ENCODE measurements at places on chromosomes 4 and X.

DNA sequence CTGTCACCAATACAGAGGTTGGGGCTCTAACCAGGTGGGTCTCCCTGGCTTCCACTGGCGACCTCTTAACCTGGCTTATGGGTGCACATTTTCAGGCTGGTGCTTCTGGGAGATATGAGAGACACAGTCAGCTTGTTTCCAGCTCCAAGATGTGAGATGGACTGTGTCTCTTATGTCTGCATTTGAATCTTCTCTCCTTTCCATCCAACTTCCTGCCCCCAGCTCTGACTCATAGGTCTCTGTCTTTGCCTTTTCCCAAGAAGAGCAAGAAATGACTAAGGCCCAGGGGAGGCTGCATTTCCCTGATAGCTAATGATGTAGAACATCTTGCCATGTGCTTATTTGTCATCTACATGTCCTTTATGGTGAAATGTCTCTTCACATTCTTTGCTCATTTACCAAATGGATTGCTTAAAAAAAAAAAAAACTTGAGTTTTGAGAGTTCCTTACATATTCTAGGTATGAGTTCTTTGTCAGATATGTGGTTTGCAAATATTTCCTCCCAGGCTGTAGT lies 3.2 kb upstream of the UXT start:
- peak; percentile 80 for DNase-seq

DNA sequence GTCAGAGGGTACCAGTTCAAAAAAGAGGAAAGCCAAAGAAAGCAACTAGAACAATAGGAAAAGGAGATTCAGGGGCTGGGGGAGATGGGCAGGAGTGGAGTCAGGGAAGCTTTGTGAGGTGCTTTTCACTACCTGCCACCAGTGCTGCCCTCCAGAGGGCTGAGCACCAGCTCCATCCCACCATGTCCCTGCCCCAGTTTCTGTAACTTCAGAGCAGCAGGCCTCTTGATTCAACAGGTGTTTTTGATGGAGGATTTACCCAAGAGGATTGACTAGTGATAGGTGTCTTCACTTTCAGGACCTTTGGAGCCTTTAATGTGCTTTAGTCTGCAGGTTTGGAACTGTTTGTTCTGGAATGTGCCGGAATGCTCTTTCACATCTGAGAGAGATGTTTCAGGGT lies 12.1 kb downstream of the KIT start:
- no peak for DNase-seq

DNA sequence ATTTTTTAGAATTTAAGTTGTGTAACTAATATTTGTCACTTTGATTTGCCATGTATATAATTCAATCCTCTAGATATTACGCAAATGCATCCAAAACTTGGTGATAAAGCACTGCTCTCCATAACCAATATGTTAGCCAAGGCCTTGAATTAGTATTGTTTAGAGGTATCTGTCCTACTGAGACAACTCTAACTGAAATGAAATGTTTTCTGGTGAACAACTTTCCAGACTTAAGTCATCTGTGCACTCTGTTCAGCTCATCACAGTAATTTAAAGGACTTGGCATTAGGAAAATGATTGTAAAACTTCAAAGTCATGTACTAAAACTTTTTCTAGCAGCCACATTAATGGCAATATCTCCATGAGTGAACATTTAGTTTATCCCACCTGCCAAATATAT lies 73.1 kb downstream of the HPGD start:
- no peak for DNase-seq

DNA sequence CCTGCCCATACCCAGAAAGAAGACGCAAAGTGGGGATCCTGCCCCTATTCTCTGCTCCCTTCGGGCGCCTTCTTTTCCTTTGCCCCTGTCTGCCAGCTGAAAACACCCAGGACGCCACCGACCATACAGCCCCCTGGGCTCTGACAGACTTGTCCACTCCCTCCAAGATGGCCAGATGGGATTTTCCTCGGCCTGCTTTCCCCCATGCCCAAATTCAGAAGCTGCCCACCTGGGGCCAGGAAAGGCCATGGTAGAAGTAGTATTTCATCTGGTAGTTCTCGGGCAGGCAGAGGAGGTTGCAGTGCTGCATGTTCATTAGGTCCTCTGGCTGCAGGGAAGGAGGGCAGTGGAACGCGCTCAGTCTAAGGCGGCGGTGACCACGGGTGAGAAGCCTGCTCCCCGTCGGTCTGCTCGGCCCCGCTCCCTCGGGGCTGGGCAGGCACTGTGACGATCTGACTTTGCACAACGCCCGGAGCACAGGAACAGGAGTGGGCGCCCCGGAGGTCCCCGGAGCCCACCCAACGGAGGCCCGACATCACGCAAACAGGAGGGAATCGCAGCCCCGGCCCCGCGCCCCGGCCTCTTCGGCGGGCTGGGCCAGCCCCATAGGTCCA lies 582 bp downstream of the NAA10 start:
- DNase-seq: no peak

DNA sequence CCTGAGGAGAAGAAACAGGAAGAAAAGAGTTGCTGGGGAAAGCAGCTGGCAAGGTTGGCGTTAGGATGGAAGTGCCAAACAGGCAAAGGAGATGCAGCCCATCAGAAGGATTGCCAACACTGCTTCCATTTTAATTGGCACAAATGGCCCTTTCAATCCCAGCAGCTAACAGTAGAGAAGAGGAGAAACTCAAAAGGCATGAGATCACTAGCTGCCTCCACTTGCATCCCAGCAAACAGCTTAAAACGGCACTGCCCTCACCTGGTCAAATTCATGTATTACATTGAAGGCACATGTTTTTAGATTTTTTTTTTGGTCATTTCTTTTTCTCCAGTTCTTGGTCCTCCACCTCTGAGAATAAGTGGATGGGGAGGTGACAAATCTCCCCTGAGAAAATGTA lies 14.9 kb upstream of the LOC101059915 start:
- no peak for DNase-seq

DNA sequence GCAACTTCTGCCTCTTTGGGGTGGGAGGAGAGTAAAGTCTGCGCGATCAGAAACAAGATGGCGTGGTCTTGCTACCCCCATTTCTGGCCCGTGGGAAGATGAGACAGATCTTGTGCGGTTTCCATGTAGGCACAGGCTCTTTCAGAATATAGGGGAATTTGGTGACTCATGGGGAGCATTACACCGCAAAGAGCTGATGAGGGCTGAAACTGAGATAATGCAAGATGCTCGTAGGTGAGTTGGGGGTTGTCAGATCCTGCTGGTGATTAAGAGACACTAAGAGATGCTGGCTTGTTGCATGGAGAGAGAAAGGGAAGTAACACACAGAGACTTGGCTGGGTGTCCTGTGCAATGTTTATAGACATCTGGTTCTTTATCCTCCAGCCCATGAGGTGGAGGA lies 1.5 kb downstream of the EVC start:
- peak; percentile 39 for DNase-seq

DNA sequence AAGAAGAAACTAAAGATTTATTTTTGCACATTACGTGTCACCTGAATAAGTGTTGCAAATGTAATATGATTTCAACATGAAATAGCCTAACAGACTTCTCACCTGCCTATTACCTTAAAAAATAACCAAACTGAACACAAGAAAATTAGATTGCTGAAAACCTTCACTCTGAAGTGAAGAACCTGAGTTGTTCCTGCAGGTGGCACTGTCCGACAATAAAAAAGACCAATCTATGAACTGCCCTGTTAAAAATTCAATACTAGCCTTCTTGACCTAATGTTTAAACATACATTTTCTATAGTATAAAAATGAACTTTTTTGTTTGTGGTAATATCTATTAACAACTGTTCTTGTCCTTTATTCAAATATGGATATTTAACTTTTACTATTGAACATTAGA lies 69.2 kb upstream of the PNPLA4 start:
- DNase-seq: no peak

DNA sequence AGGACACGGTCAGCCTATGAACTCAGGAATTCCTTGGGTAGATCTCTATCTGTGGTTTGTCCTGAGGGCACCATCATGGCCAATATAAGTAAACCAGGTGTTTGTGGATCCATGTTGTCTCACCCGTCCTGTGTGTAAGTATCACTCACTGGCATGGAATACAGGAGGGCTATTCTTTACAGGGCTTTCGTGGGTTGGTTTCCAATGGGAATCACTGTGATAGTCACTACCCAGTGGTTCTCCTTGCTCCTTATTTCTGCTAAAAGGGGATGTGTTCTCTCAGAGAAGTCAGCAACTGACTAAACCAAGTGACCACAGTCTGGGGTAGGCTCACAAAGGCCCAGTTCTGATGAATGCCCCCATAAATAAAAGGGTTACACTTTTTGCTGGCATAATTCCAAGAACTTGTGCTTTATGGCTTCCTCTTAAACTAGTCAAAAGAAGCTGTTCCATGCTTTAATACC lies 236.7 kb upstream of the JADE1 start:
- DNase-seq: no peak

GRCh38 chrX:23756165-23756564 lies 13.1 kb upstream of the ACOT9 start:
- DNase-seq: no peak

DNA sequence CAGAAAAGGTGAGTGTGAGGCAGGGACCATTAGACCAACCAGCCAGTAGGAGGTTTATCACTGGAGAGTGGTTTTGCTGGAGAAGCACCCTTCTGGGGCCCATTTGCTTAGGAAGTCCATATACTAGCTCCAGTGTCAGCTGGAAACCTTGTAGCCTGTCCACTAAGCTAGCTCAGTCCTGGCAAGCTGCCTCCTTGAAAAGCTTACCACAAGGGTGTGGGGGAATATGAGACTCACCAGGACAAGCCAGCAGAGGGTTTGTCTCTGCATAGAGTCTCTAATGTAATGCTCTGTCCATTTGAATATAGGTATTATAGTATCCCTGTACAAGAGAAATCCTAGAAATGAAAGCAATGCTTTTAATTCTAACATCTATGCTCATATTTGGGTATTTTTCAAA lies 86.3 kb downstream of the FBXL5 start:
- DNase-seq: no peak

DNA sequence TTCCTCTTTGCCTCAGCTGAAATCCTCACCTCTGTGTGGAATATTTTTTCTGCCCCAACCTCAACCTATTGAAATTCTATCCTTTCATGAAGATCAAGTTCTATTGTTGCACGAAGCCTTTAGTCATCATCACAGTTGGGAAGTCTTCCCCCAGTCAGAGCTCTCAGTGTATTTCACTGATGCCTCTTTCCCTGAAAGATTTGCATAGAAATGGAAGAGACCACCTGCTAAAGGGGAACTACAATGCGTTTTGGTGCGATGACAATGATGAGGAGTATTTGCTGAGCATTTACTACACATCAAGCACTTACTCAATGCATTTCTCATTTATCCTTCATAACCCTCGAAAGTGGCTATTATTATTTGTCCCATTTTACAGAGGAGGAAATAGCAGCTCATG lies 151.2 kb upstream of the KLF3 start:
- DNase-seq: no peak

DNA sequence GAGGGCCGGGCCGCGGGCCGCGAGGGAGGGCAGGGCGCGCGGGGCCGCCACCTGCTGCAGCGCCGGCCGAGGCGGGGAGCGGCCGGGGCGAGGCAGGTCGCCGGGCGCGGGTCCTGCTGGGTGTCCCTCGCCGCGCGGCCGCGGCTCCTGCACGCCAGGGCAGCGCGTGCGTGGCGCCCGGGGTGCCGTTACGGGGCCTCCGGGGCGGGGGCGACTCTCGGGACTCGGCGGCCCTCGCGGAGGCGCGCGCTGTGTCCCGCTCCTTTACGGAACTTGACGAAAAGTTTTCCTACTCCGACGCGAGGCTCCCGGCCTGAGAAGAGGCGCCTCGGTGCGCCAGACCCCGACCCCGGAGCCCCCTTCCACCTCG lies 329 bp downstream of the TBC1D14 start:
- DNase-seq: no peak

Data from NCI-H226 (cell line).